ENCODE measurements at places on chromosomes 4 and X.

- DNase-seq: peak; percentile 63
These were observed 762.5 kb downstream of the PCDH7 start for GRCh38 chr4:31482691-31483090.

GRCh38 chr4:100746141-100746739, 228.4 kb upstream of the EMCN start:
- DNase-seq: no peak

GRCh38 chr4:55706541-55706940, 70.4 kb upstream of the NMU start:
- no peak for DNase-seq

DNA sequence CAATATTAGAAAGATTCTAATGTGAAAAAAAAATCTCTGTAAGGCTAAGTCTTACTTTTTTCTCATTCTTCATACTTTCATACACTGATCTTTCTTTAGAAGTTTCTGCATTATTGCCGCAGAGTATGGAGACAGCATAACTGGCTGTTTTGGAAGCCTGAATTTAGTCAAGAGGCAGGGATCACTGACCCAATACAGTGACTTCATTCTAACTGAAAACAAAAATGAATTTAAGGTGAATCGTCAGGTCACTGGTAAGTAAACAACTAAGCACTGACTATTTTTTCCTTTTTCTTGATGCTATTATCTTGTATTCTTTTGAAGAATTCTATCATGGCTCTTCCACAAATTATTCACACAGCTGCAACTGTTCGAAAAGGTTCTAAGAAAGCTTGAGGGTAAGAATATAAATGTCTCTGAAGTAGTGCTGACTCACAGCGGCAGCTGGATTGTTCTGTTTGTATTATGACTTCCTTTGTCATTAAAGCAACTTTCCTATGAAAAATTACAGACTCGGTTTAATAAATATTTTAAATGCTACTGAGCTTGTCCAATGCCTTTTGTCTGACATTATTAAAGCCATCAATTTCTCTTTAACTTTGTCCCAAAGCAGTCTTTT, 609.3 kb downstream of the FSTL5 start:
- no peak for DNase-seq

DNA sequence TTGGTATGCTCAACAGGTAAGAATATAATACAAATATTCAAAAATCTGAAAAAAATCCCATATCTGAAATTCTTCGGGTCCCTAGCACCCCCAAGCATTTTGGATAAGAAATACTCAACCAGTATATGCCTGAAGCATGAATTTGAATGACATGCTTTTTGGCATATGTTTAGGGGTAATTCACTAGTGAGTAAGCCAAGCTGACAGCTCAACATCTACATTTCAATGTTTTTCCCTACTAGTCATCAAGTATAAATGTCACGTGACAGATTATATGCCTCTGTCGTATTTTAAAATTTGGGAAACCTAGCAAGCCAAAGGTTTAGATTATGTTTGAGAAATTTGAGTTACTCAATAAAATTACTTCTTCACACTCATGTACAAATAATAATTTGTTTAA, 125.1 kb downstream of the FGF16 start:
- DNase-seq: no peak

DNA sequence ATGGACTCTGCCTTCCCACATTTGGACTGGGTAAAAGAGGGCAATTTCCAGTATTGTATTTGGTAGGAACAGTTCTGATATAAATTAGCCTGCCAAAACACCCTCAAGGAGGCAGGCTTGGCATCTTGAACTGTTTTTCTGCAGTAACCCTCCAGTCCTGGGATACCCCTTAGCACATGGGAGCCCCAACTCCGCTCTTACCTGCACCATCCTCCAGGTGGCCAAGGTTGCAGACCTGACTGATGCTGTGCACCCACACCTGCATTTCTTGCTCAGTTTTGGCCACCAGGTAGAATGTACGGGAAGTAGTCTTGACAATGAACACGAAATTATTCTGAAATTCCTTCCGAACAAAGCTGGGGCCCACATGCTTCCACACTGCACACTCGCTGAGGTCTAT, 35.1 kb downstream of the GAB3 start:
- DNase-seq: no peak

DNA sequence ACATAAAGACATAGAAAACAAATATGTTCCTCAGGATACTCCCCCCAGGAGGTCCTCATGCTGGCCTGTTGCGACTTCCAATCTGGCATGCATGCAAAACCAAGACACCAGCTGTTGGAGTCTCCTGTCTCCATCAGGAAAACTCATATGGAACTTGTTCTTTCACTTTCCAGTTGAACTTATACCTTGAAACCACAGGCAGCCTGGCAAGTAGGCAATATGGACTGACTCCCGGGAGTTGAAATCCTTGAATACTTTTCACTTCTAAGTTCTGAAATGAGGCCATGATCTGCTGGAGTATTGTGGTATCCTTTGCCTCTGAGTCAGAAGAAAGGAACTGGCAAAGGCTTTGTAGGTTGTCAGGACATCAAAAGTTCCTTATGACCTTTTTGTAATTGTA, 444.2 kb downstream of the IDS start:
- DNase-seq: no peak

Measured in D341Med (cell line).